ENCODE measurements at places on chromosomes 5 and 9. TPM values are rescaled to one million over a fixed set of nuclear protein-coding genes. Genes with fewer than 3 reads are reported as not detected.
A peak's percentile ranks its signal among the peaks of the same experiment; 100 is the strongest.

DNA sequence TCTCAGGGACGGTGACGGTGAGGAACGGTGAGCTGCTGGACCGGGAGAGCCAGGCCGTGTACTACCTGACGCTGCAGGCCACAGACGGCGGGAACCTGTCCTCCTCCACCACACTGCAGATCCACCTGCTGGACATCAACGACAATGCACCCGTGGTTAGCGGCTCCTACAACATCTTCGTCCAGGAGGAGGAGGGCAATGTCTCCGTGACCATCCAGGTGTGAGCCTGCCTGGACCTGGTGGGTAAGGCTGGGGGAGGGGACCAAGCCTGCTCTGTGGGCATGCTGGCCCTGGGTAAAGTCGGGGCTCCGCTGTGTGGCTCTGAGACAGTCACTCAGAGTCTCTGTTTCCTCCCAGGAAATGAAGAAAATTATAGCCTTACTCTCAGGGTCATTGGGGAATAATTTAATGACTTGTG is 29.3 kb downstream of the CDHR2 start:
- no peaks in the 10 kb centered on the region for H3K36me3 ChIP-seq
- no peaks in the 10 kb centered on the region for H3K4me1 ChIP-seq
- no peak overlapping the region for H3K4me3 ChIP-seq
- H3K27me3 ChIP-seq = peaks cover 2% of the 10 kb centered on the region

DNA sequence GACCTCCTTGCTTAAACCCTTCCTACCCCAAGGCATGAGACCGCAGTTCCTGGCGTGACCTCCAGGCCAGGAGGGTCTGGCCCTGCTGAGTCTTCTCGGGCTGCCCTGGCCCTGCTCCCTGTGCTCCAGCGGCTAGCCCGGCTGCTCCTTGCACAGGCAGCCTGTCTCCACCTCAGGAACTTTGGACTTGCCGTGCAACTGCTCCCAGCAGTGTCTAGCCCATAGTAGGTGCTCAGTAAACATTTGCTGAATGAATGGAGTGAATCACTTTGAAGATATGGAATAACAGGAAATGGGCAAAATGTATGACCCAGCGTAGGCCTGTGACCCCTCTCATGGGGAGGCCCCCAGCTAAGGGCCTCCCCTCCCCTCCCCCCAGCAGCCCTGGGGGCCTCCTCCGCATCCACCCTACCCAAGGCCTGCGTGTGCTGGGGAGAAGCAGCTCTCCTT is 127.1 kb downstream of the ZNF354C start:
- peaks cover 3% of the 10 kb centered on the region for H3K4me1 ChIP-seq
- no peak overlapping the region for H3K4me3 ChIP-seq
- peaks cover 3% of the 10 kb centered on the region for H3K27me3 ChIP-seq
- no peaks in the 10 kb centered on the region for H3K36me3 ChIP-seq
- no peak overlapping the region for H3K27ac ChIP-seq
- DNase-seq = no peak

DNA sequence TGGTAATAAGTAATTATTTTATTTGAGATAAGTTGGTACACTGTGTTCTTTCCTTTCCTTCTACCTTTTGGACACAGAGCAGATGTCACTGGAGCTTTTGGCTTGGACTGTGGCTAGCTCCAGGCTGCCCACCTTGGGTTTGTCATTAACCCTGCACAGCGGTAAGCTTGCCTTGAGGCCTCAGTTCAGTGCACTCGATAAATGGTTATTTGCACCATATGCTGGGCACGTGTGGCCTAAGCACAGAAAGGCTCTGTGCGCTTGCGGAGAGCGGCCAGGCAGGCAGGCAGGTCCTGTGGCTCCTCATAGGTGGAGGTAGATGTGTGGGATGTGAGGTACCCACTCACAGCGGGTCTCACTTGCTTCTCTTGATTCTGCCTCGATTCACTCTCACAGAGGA is 30.0 kb upstream of the TENT4A start:
- no peak overlapping the region for H3K4me3 ChIP-seq
- H3K36me3 ChIP-seq = no peaks in the 10 kb centered on the region
- no peak for DNase-seq
- H3K27ac ChIP-seq = no peak overlapping the region

DNA sequence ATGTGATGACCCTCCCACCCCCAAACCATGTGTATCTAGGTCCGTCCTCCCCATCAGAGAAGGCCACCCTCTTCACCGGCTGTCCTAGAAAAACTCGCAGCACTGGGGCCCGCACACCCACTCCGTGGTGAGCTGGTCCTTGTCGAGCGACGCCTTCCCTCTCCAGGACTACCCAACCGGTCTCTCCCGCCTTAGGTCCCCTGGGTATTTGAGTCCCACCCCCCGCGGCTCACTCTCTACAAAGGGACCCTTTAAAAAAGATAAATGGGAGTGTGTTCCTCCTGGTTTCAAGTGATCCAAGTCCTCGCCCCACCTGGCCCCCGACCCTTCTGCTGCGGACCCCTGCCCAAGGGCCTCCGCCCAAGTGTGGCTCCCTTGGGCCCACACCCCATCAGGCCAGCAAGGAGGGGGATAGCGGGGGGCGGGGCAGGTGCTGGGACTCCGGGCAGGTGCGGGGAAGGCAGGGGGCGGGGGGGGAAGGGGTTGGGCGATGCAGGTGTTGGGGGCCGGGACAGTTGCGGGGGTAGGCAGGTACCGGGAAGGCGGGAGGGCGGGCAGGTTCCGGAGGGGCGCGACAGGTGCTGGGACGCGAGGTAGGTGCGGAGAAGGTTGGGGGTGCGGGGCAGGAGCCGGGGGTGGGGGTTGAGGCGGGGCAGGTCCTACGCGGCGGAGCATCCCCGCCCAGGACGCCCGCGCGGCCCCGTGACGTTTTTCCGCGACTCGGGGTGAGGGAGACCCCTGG is 970 bp upstream of the ARRDC1 start:
- peaks cover 8% of the 10 kb centered on the region for H3K27me3 ChIP-seq
- H3K4me3 ChIP-seq = peak overlapping the region; percentile 69

- H3K27me3 ChIP-seq = peaks cover 3% of the 10 kb centered on the region
- H3K4me1 ChIP-seq = peaks cover 2% of the 10 kb centered on the region
- peak; percentile 18 for DNase-seq
- H3K27ac ChIP-seq = peak overlapping the region; percentile 30
- peak overlapping the region; percentile 89 for H3K4me3 ChIP-seq
Measured at GRCh38 chr5:157266286-157267007, 524 bp downstream of the CYFIP2 start.

DNA sequence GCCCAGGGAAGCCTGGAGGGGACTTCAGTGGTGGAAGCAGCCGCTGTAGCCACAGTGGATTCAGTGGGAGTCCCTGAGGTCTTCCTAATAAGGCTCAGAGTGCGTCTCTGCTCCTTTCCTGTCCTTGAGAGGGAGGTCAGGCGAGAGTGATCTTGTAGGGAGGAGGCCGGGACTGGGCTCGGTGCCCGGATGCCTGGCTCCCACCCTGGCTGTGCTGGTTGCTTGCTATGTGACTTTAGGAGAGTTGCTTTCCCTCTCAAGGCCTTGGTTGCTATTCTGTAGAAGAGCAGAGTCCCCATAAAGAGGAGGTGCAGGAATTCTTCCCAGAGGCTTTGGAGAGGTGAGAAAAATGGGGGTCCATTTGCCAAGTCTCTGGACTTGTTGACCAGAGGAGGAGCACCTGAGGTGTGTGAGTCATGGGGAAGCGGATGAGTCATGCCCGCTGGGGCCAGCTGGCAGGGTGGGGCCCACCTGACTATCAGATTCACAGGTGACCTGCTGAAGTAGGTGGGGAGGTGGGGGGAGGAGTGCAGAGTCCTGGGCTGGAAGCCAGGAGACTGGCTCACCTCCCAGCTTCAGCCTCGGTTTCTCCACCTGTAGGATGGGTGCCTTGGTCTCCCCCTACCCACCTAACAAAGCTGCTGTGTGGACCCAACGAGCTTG is 13.8 kb downstream of the GSN start:
- DNase-seq = no peak
- peak overlapping the region; percentile 59 for H3K4me3 ChIP-seq
- peaks cover 17% of the 10 kb centered on the region for H3K27me3 ChIP-seq
- peaks cover 19% of the 10 kb centered on the region for H3K36me3 ChIP-seq
- H3K4me1 ChIP-seq = peaks cover 48% of the 10 kb centered on the region

DNA sequence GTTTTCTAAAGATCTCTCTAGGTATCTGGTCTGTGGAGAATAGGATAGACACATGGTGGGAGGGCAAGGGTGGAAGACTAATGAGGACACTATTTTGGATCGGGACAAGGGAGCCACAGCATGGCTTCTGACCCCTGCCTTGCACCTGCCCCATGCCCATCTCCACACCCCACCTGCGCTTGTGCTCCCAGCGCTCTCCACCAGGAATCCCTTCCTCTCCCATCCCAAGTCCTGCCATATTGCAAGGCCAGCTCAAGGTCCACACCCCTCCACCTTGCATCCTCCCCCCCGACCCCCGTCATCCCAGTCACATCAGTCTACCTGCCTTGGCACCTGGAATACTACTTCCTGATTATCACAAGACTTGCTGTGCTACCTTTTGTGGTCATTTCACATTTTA is 44.2 kb upstream of the RETREG1 start:
- DNase-seq = no peak
- H3K36me3 ChIP-seq = peaks cover 17% of the 10 kb centered on the region
- peaks cover under 1% of the 10 kb centered on the region for H3K27me3 ChIP-seq
- no peak overlapping the region for H3K4me3 ChIP-seq

DNA sequence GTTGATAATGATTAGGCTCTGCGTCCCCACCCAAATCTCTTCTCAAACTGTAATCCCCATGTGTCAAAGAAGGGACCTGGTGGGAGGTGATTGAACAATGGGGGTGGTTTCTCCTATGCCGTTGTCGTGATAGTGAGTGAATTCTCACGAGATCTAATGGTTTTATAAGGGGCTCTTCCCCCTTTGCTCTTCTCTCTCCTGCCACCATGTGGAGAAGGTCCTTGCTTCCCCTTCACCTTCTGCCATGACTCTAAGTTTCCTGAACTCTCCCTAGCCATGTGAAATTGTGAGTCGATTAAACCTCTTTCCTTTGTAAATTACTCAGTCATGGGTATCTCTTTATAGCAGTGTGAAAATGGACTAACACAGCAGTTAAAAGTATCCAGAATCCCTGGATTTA is 715.2 kb upstream of the DMAC1 start:
- H3K4me1 ChIP-seq = no peaks in the 10 kb centered on the region
- H3K4me3 ChIP-seq = no peak overlapping the region
- H3K27me3 ChIP-seq = no peaks in the 10 kb centered on the region

The CARD6 gene
- 3.7 TPM for total RNA-seq

The TMEM167A gene
- 106 TPM for total RNA-seq

- H3K27me3 ChIP-seq = peaks cover 16% of the 10 kb centered on the region
- peaks cover 12% of the 10 kb centered on the region for H3K4me1 ChIP-seq
- peaks cover 8% of the 10 kb centered on the region for H3K36me3 ChIP-seq
- no peak overlapping the region for H3K4me3 ChIP-seq
Measured at GRCh38 chr5:171450423-171451331, 31.2 kb downstream of the FGF18 start.

DNA sequence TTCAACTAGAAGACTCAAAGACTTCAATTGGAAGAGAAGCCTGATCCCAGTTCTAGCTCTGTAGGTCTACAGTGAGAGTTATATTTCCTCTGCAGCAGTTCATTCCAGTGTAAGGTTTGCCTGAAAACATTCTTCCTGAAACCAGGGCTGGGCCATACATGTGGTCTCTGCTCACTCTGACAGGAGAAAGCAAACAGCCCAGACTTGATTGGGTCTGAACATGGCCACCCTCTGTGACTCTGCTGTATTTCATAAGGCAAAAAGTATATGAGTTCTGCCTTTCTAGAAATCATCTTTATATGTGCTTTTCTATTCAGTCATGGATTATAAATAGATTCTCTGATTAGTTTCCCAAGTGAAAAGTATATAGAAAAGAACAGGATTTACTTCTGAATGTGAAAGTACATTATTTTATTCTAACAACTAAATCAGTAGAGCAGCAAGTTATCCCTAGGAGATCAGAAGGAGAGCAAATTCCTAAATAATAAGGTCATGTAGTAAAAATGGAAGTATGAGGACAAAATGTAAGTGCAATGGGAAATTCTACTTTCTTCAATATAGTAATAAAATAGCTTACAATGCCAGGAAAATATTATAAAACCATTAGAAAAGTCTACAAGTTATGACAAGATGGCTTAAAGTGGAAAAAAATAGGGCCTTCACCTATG is 144.3 kb downstream of the EFNA5 start:
- H3K27ac ChIP-seq = no peak overlapping the region
- no peaks in the 10 kb centered on the region for H3K36me3 ChIP-seq
- H3K27me3 ChIP-seq = no peaks in the 10 kb centered on the region
- no peak for DNase-seq
